ENCODE measurements at places on chromosomes 3 and 15.
A peak's percentile ranks its signal among the peaks of the same experiment; 100 is the strongest.

GRCh38 chr3:97515076-97515475, 249.5 kb upstream of the ARL6 start:
- no peak for DNase-seq

GRCh38 chr15:81268881-81269601, 54.9 kb downstream of the STARD5 start:
- DNase-seq: no peak

DNA sequence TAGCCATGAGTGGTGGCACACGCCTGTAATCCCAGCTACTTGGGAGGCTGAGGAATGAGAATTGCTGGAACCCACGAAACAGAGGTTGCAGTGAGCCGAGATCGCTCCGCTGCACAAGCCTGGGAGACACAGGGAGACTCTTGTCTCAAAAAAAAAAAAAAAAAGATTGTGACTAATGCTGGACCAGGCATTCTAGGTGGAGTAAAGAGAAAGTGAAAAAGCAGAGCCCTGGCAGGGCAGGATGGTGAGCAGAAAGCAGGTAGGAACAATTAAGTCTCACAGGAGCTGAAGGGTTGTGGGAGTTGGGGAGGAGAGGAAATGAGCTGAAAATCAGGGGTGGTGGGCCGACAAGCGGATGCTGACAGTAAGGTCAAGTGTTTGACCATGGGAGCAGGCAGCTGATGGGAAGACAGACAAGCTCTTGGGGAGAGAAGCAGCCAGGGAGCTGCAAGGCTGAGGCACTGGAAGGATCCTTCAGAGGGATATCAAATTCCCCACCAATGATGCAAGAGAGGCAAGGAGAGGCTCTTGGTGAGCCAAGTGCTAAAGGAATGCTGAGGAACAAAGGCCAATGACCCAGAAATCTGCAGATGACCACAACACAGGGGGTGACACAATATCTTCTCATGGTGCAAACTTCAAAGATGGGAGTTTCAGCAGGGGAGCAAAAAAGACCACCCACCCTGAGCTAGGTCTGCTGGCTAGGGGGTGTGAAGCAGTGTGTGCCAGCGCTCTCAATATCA, 251.1 kb downstream of the ULK4 start:
- DNase-seq: no peak

DNA sequence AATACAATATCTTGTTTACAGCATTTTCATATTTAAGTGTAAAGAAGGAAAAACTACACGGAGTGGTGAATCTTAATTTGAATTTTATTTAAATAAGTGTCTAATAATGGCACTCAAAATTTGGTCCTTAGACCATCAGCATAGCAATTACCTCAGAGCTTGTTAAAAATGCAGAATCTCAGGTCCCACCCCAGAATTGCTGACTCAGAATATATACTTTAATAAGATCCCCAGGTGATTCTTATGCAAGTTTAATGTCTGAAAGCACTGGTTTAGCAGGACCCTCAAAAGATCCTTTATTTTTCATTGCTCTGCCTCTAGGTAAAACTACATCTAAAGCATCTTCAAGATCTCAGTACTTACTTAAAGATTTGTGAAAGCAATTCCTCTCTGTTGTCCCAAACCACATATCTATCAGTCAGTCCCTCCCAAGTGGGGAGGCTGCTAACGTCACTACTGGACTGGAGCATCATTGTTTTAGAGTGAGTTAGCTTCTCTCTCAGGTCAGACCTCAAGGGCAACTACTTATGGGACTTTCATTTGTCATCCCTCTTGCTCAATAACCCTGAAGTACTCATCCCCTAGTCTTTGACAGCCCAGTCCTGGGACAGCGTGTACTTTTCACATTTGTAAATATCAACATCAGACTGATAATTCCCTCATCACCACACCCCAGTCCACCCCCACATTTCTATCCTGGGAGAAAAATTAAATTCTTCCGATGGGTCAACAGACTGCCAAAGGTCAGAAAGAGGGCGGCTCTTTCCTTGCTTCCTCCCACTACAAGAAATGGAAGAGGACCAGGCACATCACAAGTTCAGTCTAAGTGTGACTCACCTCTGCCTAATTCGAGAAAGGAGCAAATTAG, 76.7 kb downstream of the CBLB start:
- no peak for DNase-seq

- no peak for DNase-seq
These were observed 35.4 kb downstream of the PRTG start for GRCh38 chr15:55707518-55707917.

GRCh38 chr3:17645074-17645698, 97.2 kb downstream of the TBC1D5 start:
- peak; percentile 23 for DNase-seq

All from left renal cortex interstitium (tissue), 4 donors.